ENCODE measurements at places on chromosomes 4 and X.

- no peak for DNase-seq
These were observed 60.6 kb upstream of the SPANXN2 start for GRCh38 chrX:143781103-143781502.

- no peak for DNase-seq
These were observed 31.5 kb downstream of the TEC start for GRCh38 chr4:48237996-48238645.

GRCh38 chrX:48998391-48998790 is 3.7 kb downstream of the GRIPAP1 start:
- DNase-seq, result no peak

DNA sequence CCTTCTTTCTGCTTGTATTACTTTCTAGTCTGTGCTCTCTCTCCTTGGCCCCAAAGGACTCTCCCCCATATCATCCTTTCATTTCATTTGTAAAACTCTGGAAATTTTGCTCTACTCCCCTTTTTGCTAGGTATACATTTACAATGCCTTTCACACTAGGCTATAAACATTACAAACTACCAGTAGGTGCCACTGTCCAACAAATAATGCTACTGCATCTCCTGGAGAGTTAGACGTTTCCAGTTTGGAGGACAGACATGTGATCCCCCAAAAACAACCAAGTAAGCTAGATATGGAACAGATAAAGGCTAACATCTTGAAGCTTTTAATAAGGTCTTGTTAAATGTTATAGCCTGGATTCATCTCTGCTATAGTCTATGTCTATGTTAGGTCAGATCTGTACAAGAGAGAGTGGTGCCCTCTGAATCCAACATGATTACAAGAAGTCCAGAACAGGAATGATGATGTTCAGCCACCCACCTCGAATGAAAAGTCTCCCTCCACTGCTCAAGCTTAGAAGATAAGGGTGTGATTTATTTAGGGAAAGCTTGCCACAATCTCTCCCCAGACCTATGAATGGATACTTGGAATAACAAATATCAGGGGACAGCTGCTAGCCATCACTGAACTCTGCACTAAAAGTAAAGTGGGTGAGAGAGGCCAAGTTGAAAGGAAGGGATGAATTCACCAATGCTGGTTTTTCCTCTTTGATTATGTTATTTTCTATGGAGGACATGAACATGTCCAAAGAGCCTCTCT is 14.3 kb downstream of the CBR4 start:
- DNase-seq, result no peak

DNA sequence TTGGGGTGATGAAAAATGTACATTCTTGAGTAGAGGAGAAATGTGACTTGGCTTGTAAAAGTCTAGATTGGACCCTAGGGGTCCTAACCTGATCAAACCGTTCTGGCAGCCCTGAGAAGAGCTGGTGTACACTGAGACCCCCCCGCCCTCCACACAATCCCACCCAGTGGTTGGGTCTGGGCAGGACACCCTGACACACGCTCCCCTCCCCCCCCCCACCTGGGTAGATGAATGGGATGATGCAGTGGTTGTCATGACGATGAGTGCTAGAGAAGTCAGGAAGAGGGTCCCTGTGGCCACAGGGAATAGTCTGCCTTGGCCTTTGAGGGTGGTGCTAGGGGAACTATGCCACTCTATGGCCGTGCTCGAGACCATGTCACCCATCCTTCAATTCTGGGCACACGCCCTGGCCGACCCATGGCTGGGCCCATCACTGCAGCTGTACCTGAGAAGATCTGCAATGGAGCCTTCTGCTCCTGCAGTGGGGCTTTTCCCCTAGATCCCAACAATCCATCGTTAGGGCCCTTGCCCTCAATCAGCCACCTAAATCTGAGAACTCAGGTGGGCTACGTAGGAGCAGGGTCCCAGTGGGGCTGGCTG is 4.4 kb downstream of the CDK16 start:
- no peak for DNase-seq

Measured in activated T-helper 1 cell treated with anti-CD3 and anti-CD28 coated beads, Interleukin-2, amount 50 U/mL, for 16 hours (primary cell).